ENCODE measurements at places on chromosomes 4 and X.

DNA sequence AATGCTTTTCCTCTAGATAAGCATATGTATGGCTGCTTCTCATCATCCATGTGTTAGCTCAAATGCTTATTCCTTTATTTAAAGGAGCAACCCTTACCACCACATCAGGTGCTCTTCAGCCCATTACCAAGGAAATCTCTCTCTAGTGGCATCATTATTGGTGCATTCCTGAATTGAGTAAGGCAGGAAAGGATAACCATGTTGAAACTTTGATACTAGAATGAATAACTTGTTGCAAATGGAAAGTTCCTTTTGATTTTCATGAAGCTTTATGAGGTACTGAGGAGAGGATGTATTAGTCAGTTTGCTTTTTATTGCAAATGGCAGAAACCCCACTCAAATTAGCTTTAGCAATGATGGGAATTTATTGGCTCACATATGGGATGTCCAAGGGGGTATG, 212.3 kb upstream of the FGF13 start:
- no peak for DNase-seq

GRCh38 chr4:172950990-172951389, 217.6 kb upstream of the GALNT7 start:
- DNase-seq, result no peak

GRCh38 chr4:153936121-153936520, 147.2 kb upstream of the SFRP2 start:
- DNase-seq, result no peak

- DNase-seq, result no peak
Measured at GRCh38 chr4:162891788-162892707, 274.6 kb downstream of the NAF1 start.

- DNase-seq, result no peak
Measured at GRCh38 chr4:118883861-118884260, 4.8 kb upstream of the SYNPO2 start.

- DNase-seq, result no peak
Measured at GRCh38 chr4:37662861-37663390, 23.2 kb downstream of the RELL1 start.

DNA sequence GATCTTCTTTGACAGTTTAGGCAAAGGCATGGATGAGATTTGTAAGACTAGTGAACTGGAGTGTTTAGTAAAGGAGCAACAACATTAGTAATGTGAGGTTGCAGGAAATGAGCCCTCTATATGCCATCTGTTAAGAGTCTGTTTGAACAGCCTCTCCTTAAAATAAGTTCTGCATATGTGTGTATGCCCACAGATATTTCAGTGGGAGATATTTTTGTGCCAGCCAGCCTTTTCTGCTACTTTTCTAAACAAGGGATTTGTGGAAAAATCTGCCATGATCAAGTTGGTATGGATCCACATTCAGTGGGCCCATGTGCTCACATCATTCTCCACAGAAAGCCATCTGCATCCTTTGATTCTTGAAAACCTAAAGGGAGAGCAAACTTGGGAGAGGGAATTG, 237.7 kb downstream of the OPHN1 start:
- no peak for DNase-seq

- DNase-seq, result no peak
Measured at GRCh38 chr4:141339966-141340365, 119.3 kb downstream of the ZNF330 start.

DNA sequence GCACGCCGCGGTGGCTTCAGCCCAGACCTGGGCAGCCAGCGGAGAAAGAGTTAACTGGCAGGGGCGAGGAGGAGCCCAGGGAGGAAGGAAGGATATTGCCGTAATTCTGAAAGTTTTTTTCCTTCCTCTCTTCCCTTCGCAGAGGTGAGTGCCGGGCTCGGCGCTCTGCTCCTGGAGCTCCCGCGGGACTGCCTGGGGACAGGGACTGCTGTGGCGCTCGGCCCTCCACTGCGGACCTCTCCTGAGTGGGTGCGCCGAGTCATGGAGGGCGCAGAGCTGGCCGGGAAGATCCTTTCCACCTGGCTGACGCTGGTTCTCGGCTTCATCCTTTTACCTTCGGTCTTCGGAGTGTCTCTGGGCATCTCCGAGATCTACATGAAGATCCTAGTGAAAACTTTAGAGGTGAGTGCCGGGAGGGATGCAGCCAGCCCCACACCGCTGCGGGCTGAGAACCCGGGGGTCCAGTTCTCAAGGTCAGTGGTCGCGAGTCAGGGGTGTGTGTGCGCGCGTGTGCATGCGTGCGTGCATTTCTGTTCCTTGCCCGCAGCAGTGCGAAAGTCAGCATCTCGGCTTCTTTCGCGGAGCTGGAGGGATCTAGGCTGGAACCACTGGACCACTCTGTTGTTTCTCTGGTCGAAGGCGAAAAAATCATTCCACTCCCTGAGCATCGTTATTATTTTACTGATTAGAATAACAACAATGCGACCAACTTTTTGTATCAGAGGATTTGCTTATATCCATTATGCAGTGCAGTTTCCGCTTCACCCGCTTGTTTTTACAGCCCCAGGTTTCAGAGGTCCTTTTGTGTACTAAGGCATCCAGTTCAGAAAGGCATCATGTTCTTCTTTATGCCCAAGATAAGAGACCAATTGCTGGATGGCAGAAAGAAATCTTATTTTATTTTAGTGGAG, 709 bp downstream of the GPAT3 start:
- no peak for DNase-seq

- peak; percentile 91 for DNase-seq
Measured at GRCh38 chr4:73891739-73892405, 22.7 kb downstream of the CXCL1 start.

DNA sequence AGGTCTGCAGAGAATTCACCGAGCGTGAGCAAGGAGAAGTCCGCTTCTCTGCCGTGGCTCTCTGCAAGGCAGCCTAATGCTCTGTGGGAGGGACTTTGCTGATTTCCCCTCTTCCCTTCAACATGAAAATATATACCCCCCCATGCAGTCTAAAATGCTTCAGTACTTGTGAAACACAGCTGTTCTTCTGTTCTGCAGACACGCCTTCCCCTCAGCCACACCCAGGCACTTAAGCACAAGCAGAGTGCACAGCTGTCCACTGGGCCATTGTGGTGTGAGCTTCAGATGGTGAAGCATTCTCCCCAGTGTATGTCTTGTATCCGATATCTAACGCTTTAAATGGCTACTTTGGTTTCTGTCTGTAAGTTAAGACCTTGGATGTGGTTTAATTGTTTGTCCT, 11.3 kb downstream of the UCHL1 start:
- no peak for DNase-seq

DNA sequence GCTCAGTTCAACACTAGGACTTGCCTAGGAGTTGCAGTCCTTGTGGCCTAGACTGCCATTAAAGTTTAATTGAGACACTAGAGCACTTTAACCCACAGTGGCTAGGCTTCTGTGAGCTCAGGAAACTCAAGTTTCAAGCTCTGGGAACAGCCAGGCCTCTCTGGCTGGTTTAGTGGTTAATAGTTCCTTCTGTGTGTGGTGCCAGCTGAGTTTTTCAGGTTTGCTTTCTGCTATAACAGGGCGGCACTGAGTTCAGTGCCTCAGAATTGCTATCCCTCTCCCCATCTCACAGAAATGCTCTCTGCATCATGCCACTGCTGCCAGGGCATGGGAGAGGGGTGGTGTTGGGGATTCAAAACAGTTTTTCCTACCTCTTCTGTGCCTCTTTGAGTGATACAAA, 15.9 kb downstream of the MMAA start:
- DNase-seq, result no peak

DNA sequence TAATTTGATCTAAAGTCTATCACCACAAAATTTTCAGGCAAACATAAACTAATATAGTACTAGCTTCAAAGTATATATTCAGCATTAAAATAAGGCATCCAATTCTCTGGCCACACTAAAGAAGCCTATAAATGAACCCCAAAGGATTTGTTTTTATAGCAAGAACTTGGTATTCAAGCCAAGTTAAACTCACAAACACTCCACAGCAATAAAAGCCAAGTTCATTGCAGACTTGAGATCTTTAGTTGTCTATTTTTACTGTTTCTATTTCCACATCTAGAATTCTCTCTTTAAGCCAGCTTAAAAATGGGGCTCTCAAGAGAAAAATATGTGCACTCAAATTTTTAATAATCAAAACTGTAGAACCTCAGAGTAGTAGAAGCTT, 51.1 kb downstream of the WDFY3 start:
- no peak for DNase-seq

DNA sequence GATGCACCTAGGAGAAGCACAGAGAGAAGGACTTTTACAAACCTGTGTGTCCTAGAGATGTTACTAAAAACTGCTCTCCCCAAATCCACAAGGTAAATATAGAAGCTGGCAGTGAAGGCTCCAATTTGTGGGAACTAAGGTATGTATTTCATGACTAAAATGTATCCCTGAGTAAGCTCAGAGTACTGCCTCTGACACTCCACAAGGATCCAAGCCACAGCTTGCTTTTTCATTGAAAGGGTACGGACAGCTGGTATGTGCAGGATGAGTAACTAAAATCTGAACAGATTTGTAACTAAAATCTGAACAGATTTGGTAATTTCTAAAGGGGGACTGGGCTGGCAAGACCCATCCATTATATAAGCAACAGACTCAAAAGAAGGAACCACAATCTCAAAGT, 187.6 kb downstream of the DCLK2 start:
- DNase-seq, result no peak

GRCh38 chr4:385934-386707, 48.5 kb downstream of the ZNF141 start:
- DNase-seq, result no peak

- no peak for DNase-seq
Measured at GRCh38 chr4:38154681-38155588, 194.7 kb downstream of the PTTG2 start.

GRCh38 chrX:15841853-15842516, 12.6 kb downstream of the AP1S2 start:
- DNase-seq, result no peak

- no peak for DNase-seq
Measured at GRCh38 chr4:43360296-43360695, 467.8 kb downstream of the GRXCR1 start.

DNA sequence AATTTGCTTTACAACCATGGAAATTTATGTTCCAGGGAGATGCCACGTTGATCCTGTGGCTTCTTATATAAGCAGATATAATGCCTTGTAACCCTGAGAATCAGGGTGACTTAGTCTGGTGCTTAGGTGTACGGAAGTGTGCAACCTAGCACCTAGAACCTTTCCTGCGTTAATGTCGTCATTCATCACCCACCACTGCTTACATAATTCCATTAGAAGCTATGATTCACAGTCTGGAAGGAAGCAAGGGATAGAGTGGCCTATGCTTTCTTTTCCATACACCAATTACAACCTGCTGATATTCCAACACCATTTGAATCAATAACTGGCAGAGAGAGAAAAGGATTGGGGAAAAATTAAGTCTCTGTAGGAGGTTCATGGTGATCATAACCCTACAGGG, 17.3 kb upstream of the CXCL8 start:
- no peak for DNase-seq

- DNase-seq, result peak; percentile 18
Measured at GRCh38 chr4:55312489-55313101, 33.4 kb upstream of the SRD5A3 start.

- no peak for DNase-seq
Measured at GRCh38 chr4:8342651-8343261, 73.2 kb downstream of the HTRA3 start.

DNA sequence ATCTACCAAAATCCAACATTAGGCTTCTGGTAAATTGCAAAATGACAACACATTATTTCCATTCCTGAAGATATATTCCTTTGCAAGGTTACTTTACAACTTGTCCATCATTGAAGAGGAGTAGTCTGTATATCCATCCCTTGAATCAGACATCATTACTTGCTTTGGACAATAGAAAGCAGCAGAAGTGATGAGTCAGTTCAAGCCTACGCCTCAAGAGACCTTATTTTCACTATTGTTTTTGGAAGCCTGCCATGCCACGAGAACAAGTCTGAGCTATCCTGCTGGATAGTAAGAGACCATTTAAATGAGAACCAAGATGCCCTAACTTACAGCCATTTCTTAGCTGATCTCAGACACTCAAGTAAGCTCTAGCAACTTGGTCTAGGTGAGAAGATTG, 246.0 kb upstream of the HHIP start:
- DNase-seq, result peak; percentile 7

DNA sequence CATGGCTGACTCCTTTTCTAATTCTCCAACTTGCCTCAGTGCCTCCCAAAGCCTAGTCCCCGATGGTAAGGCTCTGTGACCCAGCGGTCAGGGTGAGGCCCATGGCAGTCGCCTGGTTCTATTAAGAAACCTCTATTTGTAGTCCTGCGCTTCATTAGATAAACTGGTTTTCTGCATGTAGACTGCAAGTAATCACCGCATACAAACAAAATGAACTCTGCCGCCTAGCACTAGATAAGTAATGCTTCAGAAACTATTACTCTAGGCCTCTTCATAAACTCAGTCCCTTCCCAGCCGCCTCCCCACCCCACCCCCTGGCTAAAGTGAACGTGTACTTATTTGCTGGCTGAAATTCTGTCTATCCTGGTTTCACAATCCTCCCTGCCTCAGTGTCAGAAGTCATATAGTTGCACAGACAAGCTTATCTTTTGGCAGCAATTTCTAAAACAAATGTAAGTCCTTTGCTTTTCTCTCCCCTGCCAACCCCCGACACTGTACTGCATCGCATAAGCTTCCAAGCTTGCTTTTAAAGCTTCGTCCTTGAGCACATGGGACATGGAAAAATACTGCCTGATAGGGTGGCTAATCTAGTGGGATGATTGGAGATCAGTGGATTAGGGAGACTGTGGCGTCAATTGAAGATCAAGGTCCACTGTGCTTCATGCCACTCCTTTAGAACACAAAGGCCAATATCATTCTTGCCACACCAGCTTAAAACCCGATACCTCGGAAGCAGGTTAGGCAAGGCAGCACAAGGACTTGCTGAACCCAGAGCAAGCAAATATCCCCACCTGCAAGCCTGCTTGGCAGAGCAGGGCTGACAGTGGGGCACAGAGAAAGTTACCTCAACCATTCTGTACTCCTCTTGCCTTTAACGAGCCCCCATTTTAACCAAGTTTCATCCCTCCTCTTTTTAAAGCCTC, 125.8 kb downstream of the IRF2 start:
- DNase-seq, result no peak

GRCh38 chrX:108732630-108733321, 3.6 kb downstream of the IRS4 start:
- DNase-seq, result no peak

GRCh38 chrX:66553973-66554372, 84.9 kb downstream of the EDA2R start:
- DNase-seq, result no peak

- DNase-seq, result no peak
Measured at GRCh38 chr4:111174331-111174730, 551.5 kb upstream of the PITX2 start.

DNA sequence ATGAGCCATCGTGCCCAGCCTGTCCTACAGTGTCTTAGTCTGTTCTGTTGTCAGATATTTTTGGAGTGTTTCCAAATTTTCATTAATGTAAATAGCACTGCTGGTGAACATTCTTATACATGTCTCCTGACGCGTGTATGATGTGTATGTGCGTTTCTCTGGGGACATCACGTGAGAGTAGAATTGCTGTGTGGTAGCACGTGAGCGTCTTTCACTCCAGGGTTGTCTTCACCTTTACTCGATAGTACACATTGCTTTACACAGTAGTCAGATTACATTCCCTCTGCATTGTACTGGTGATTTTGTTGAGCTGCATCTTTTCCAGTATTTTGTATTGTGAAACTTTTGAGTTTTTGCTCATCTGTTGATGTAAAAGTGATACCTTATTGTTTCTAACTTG, 60.0 kb downstream of the ARHGAP10 start:
- no peak for DNase-seq

- no peak for DNase-seq
Measured at GRCh38 chrX:1502853-1503252, 34.1 kb downstream of the P2RY8 start.
